ENCODE measurements at places on chromosomes 6 and 20.

DNA sequence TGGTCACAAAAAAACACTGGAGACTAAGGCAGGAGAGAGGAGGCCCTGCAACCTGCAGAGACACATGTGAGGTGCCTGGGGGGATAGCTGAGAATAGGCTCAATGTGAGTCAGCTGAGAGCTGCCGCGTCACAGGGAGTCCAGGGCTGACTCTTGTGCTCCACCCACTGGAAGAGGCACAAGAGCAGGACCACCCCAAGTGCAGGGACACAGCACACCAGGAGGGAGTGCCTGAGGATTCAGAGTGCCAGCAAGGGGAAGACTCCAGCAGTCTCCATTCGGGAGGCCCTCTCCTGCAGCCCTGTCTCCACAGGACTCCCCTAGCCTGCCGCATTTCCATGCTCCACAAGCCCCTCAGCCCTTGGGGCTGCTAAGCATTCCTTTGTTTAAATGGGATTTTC lies 105.5 kb downstream of the HUS1B start:
- DNase-seq: no peak

- DNase-seq: no peak
Measured at GRCh38 chr6:37027036-37027720, 21.7 kb downstream of the FGD2 start.

DNA sequence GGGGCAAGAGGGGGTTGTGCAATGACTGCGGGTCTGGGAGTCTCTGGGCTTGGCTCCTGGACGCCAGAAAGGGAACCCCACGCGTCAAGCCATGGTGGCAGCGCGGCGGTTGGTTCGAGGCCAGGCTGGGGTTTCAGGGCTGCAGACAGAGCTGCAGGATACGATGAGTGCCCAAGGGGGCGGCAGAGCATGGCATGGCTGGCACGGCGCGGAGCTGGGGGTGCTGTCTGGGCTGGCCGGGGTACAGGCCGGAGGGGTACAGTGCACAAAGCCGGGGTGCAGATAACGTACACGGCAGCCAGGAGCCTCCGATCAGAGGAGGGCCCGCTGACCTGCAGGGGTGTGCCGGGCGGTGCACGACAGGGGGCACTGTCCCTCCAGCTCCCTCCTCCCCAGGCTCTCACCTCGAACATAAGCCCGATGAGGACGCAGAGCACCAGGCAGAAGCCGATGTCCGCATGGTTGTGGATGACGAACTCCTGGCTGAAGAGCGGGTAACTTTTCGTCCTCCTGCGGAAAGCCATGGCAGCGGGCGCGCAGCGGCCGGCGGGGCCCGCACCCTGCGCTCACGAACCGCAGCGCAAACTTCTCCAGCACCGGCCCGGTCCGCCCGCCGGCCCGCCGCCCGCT lies 353 bp downstream of the TRAM2 start:
- DNase-seq: no peak

GRCh38 chr6:4322846-4323309 lies 187.5 kb upstream of the ECI2 start:
- no peak for DNase-seq

GRCh38 chr20:51335329-51335841 lies 207.1 kb downstream of the NFATC2 start:
- DNase-seq: no peak

DNA sequence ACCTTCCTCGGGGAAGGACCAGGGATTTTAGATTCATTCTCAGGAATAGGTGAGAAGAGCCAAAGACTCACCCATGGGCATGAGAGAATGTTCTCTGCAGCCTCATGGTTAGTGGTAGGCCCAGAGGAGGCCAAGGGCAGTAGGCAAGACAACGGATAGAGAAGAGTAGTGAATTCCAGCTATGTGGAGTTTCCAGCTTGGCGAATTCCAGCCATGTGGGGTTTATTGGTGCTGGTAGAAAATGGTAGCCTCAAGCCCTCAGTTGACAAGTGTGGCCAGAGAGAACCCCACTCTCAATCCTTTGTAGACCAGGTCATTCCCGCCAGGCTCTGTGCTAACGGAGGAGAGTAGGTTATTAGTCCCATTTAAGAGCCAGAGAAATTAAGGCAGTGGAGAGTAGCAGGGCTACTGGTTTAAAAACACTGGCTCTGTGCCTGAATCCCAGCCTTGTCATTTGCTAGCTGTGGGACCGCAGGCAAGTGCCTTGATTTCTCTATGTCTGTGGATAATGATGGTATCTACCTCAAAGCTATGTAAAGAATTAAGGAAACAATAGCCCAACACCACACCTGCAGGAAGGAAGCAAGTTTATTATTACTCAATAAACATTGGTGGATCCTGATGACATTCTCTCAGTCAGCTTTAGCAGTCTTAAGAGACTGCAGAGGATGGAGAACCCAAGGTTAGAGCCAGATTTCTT lies 2.0 kb upstream of the SLC9A8 start:
- DNase-seq: no peak

DNA sequence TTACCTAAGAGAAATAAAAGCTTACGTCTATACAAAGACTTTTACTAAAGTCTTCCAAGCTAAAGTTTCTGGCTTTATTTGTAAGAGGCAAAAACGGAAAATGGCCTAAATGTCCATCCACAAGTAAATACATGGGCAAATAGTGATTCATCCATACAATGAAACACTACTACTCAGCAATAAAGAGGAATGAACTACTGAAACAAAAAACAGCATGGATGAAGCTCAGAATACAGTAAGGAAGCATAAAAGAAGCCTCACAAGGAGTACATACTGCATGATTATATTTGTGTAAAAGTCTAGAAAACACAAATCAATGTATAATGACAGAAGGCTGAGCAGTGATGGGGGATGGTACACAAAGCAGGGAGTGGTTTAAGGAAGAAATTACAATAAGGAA lies 84.7 kb downstream of the F13A1 start:
- DNase-seq: no peak

- DNase-seq: peak; percentile 70
Measured at GRCh38 chr6:31769684-31770371, 7.3 kb downstream of the VWA7 start.

DNA sequence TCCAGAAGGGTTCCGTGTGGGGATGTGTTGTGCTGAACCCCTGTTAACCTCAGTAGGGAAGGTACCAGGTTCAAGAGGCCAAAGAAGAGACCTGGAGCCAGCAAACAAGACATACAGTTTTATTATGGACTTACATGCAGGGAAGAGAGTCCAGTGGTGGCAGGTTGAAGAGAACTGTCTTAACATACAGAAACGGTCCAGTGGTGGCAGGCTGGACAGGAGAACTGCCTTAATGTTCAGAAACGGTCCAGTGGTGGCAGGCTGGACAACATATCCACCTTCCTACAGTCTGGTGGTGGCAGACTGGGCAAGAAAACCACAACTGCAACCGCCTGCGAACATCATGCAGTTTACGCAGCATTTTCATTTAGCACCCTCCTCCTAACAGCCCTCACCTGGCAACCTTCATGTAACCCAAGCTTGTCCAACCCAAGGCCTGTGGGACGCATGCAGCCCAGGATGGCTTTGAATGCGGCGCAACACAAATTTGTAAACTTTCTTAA lies 75.9 kb downstream of the PHACTR3 start:
- DNase-seq: no peak

DNA sequence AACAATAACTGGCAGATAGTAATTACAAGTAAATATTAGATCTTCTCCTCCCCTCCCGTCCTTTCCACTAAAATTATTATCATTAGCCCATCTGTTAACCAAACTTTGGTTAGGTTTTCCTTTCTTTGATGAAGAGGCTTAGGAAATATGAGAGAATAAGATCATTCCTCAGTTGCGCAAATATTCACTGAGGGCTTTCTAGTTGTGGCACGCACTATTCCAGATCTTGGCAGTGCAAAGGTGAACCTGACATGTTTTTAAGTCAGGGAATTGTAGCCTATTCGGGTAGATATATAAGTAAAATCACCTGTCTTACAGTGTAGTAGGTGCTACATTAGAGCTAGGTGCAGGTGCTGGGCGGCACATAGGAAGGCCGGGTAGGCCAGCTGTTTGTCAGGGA lies 31.1 kb downstream of the RNF217 start:
- DNase-seq: no peak

- no peak for DNase-seq
Measured at GRCh38 chr20:4544765-4545164, 176.9 kb upstream of the PRND start.

- no peak for DNase-seq
Measured at GRCh38 chr6:706146-706545, 13.2 kb upstream of the EXOC2 start.

- peak; percentile 29 for DNase-seq
Measured at GRCh38 chr20:45311589-45312211, 3.6 kb upstream of the MATN4 start.

- DNase-seq: no peak
Measured at GRCh38 chr6:37486121-37486839, 13.4 kb downstream of the CCDC167 start.

DNA sequence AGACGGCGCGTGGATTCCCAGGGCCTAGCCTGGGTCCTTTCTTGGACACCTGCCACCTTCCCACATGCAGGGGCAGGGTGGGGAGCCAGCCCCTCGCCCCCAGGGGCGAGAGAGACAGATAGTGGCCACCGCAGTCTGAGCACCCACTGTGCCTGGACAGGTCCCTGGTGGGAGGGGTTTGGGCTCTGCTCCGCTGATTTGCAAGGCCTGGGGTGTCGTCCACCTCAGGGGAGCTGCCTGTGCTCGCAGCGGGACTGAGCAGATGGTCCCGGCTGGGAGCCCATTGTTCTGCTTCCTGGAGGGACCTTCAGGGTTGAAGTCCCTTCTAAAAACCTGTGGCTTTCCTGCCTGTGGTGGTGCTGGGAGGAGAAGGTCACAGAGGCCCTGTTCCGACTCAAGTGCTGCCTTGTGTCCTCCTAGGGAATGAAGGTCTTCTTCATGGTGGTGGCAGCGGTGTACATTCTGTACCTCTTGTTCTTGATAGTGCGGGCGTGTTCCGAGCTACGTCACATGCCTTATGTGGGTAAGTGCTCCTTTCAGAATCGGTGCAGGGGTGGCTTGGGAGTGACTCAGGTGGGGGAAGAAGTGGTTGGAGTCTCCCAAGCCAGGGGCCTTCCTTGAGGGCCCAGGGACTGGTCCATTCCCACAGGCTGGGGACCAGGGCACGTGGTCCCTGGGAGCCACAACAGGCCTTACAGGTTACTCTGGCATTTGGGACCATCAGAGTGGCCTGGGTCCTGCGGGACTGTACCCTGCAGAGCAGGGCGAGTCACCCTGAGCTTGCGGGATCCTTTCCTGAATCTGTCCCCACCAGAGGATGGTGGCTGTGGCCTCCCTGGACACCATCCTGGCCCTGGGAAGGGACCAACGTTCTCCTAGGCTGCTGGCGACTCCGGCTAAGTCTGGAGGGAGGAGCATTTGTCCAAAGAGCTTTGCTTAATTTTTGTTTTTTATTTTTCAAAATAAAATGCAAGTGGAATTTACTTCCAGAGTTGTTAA lies 19.6 kb downstream of the DYNLT1 start:
- DNase-seq: no peak

DNA sequence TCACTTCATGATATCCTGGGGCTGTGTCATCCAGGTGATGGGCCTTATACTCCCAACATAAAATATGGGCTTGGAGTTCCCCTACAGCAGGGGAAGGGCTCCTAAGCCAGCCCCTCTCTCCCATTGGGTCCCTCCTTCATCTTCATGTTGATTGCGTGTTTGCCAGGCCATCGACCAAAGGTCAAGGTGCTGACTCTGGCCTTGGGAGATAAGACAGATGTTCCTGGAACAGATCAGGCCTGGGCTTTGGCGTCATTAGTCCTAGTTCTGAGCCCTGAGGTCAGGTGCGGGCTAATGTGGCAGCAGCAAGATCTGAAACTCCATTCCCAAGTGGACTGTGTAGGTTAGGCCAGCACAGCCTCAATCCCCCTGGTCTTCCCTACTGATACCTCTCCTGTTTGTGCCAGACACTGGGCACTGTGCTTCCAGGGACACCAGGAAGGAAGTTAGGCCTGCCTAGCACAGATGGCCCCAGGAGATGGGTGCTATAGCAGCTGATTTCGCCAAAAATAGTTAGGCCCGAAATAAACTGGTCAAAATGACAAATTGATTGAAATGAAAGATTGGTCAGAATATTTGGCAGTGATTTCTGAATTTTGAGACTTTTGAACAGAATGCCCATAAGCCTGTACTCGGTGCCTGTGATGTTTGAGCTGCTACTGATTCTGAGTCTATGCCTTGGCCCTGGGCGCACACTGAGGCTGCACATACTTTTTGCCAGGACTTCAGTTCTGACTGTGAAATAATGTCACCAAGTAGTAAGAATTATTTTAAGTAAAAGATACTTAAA lies 28.8 kb downstream of the EPB41L1 start:
- no peak for DNase-seq

DNA sequence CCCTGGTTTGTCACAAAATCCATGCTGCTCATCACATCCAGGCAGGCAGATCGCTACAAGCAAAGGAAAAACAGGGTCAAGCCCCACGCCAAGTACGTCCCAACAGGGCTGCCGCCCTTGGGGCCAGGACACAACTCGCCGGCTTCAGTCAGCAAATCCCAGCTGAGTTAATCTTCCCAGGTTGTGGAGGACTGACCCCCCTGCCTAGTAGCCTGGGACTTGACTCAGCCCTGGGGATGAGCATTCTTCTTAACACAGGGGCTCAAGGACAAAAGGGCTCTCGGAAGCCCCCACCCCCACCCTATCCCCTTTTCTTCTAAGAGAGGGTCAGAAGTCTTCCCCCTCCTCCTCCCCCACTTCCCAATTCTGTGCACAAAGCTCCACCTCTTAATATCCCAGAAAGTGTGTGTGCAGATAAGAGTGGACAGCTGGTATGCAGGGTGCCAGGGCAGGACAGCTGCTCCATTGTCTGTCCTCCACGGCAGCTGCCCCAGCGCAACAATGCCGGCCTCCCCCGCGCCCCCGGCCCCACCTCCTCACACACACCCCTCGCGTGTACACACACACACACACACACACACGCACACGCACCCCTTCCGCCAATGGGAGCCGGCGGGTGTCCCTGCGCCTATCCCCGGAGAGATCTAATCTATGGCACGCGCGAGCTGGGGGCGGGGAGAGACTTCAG lies 4.5 kb downstream of the DLL1 start:
- no peak for DNase-seq

- DNase-seq: no peak
Measured at GRCh38 chr6:107075951-107076381, 39.3 kb downstream of the BEND3 start.

DNA sequence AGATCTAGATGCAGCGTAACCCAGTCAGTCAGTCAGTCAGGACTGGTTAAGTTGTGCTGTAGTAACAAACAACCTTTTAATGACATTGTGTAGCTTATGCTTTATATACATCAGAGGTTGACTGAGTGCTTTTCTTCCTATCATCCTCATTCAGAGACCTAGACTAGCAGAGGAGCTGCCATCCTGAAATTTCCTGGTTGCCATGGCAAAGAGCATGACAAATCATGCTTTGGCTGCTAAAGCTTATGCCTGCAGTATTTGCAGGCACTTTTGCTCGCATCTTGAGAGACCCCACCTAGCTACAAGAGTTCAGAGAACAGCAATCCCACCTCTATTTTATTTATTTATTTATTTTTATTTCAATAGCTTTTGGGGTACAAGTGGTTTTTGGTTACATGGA lies 244.0 kb downstream of the BTBD3 start:
- no peak for DNase-seq

GRCh38 chr6:124722141-124722878 lies 239.9 kb upstream of the RNF217 start:
- no peak for DNase-seq

- DNase-seq: peak; percentile 42
Measured at GRCh38 chr6:129709769-129710449, at the start of gene ARHGAP18. ARHGAP18 (minus strand) TSS chr6:129710177; CDS start chr6:129710136, 41 bp downstream.

GRCh38 chr20:3203315-3204123 lies 963 bp downstream of the DDRGK1 start:
- DNase-seq: no peak

GRCh38 chr20:50111829-50112495 lies 988 bp downstream of the UBE2V1 start:
- no peak for DNase-seq

- no peak for DNase-seq
Measured at GRCh38 chr6:42404484-42404883, 47.2 kb downstream of the TRERF1 start.

- no peak for DNase-seq
Measured at GRCh38 chr6:157840776-157841175, 17.7 kb downstream of the SNX9 start.

Measured in stimulated activated CD8-positive, alpha-beta memory T cell treated with anti-CD3 and anti-CD28 coated beads, Interleukin-12 subunit alpha, Interleukin-12 subunit beta, amount 100 ng/mL, for 1 hour (primary cell).